ENCODE measurements at places on chromosomes 7 and 10.
A peak's percentile ranks its signal among the peaks of the same experiment; 100 is the strongest.

DNA sequence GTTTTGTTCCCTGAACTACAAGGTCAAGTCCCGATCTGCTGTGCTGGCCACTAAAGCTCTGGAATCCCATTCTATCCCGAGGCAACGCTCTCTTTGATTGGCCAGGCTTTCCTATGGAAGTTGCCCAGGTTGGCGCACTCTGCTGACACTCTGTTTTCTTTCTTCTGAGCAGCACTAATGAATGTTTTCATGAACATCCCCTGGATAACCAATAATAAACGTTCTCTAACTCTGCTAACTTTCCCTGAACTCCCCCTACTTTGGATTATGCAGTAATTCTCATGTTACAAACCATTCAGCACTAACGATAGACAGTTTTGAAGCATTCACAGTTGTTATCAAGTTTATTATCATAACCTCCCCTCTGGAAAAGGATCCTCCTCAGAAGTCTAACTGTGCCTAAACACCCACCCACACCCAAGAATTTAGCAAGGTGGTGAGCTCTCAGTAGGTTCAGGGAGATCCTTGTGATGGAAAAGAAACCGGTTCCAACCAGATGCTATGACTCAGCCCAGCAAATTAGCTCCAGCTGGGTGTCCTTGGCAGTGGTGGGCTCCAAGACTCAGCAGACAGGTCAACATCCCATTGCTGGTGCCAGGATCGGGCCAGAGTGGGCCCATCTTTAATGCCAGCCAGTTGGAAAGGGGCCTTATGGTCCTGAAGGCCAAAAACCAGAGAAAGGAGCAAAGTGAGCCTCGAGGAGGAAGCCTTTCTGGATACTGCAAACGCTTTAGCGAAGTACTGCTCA is 68.4 kb downstream of the CREB3L2 start:
- no peak for DNase-seq

- DNase-seq: no peak
Observed at GRCh38 chr7:120060281-120060680, 212.7 kb upstream of the KCND2 start.

GRCh38 chr10:33111488-33112051 is 153.5 kb upstream of the ITGB1 start:
- DNase-seq: no peak

DNA sequence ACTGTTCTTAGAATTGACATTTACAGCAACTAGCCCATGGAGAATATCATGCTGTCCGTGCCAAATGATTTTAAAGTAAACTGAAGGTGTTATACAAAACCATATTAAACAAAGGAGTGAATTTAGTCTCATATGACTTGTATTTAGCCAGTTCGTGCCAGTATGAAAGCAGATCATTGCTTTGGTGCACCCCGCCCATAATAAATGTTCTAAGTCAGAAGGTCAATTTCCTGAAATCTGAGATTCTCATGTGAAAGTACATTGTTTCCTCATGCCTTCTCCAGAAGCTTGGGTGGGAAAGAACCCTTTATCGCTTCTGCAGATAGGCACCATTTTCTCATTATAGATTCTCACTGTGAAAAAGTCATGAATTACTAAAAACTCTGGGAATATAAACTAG is 106.4 kb downstream of the CAMK1D start:
- no peak for DNase-seq

- peak; percentile 60 for DNase-seq
Observed at GRCh38 chr10:127196282-127197153, at the start of gene INSYN2A. TSS of gene INSYN2A (minus strand) at chr10:127196591. CDS start at chr10:127176395, 20,196 bp downstream.

GRCh38 chr10:76871697-76872295 is 765.8 kb downstream of the KCNMA1 start:
- DNase-seq: no peak

- DNase-seq: no peak
Observed at GRCh38 chr10:28997734-28998133, 291.1 kb upstream of the LYZL1 start.

GRCh38 chr7:158461824-158462223 is 125.8 kb downstream of the PTPRN2 start:
- no peak for DNase-seq

GRCh38 chr10:101561068-101561915 is 26.8 kb downstream of the POLL start:
- DNase-seq: no peak

GRCh38 chr7:120838281-120838682 is 19.7 kb downstream of the TSPAN12 start:
- DNase-seq: no peak

- DNase-seq: peak; percentile 88
Observed at GRCh38 chr10:35822316-35822715, 180.2 kb upstream of the FZD8 start.

DNA sequence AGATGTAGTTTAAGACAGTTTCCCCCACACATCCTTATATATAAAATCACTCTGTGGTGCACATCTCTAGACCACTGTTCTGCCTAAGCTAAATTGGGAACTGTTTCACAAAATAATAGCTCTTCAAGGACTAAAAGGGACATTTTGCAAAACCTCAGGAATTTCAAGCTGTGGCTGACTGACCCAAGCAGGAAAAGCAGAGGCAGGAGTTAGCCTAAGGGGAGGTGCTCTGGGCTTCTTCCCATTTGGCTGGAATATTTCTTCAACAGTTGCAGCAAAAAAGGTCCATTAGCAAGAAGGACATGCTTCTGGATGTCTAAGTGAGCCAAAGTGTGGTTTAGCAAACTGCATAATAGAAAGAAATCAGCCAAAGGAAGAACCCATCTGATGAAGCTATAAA is 551.2 kb upstream of the ANKRD30A start:
- no peak for DNase-seq

- no peak for DNase-seq
Observed at GRCh38 chr7:131816391-131817007, 260.1 kb upstream of the PODXL start.

- no peak for DNase-seq
Observed at GRCh38 chr10:48671914-48672595, 12.6 kb upstream of the WDFY4 start.

GRCh38 chr7:99672573-99672972 is 7.2 kb downstream of the CYP3A5 start:
- DNase-seq: no peak

DNA sequence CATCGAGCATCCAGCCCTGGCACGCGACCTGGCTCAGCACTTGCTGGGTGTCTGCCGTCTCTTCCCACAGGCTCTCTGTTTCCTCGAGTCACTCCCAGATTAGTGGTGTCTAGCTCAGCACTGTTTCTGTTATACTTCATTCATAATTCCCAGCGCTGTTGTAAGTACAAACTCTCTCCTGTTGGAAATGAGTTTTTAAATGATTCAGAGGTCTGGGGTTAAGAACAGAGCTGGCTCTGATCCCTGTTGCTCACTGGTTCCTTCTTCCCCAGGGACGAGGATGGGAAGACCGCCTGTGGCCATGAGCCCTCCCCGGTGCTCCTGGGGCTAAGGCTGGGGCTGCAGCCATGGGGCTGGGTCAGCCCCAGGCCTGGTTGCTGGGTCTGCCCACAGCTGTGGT is 17.3 kb upstream of the C10orf95 start:
- no peak for DNase-seq

DNA sequence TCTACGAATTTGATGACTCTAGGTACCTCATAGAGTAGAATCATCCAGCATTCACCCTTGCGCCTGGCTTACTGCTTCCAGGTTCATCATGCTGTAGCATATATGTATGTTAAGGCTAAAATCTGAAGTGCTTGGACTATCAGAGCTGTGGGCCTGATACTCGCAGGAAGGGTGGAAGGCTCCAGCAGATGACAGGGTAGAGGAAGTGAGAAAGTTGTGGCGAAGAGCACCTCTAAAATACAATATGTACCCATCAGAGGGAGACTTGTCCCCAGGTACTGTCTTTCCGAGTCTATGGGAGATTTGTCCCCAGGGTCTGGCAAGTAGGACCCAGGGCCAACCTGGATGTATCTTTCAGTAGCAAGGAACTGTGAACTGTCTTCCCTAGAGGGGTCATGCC is 48.1 kb upstream of the PLEKHA1 start:
- DNase-seq: no peak

DNA sequence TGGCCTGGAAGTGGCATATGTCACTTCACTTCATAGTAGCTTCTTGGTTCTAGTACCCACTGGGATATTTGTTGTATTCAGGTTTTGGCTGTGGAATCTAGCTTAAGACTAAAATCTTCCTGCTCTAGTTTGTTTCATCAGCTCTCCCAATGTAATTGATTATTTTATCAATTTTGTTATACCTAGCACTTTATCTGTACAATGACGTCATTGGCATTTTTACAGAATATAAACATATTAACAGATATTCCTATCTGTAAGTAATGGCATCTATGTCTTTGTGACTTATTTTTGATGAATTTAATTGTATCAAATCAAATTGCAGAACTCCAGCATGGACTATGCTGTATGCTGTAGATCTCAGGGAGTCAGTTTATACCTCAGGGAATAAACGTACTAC is 19.7 kb downstream of the KIAA1217 start:
- DNase-seq: no peak
